T follicular helper cell (primary cell): ENCODE measurements at places on chromosomes 2 and 18.

- DNase-seq = no peak
These were observed 429.2 kb downstream of the PID1 start for GRCh38 chr2:228841877-228842276.

- DNase-seq = no peak
These were observed 5.0 kb downstream of the NT5DC4 start for GRCh38 chr2:112725545-112726457.

DNA sequence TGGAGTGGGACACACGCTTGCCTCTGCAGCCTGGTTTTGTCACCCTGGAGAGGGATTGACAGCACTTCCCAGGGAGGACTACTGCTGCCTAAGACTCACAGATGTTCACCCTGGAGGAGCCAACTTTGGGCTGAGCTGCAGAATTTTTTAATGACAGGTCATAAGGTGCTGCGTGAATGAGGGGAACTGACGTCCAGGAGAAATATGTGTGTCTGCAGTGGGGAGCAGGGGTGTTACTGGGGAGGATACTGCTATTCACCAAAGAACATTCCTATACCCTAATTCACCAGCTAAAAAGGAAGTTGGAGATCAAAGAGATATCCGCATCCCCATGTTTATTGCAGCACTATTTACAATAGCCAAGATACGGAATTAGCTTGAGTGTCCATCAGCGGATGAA, 144.4 kb downstream of the MGAT5 start:
- DNase-seq = no peak

- DNase-seq = no peak
These were observed 11.4 kb downstream of the MALL start for GRCh38 chr2:110104025-110104771.

DNA sequence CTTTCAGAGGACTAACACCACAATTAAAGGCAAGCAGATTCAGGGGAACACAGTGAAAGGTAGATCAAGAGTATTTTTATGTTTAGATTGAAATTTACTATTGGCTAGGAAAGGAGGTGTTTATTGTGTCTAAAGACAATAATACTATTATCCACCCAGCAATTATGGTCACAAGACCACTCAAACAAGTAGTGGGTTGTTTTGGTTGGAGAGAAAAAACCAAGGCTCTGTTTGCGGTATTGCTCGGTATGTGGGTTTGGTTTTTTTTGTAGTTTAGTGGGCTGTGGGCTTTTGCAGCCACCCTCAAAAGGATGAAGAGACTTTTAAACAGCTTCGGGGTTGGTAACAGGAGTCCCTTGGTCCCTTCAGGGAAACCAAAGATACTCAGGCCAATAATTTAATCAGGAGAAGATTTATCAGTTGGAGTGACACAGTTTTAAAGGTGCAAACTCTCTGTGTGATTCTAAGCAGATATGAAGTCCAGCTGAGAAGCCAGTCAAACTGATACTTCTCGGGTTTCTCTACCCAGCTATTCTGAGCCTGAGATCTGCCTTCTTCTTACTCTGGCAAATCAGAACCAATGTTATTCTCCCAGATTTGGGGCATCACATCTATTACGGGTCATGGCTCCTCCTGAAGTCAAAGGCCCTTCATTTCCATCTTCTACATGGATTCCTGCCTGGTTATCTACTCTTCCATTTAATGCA, 55.3 kb downstream of the DCC start:
- no peak for DNase-seq

GRCh38 chr18:79945118-79946042, 6.1 kb downstream of the SLC66A2 start:
- no peak for DNase-seq

DNA sequence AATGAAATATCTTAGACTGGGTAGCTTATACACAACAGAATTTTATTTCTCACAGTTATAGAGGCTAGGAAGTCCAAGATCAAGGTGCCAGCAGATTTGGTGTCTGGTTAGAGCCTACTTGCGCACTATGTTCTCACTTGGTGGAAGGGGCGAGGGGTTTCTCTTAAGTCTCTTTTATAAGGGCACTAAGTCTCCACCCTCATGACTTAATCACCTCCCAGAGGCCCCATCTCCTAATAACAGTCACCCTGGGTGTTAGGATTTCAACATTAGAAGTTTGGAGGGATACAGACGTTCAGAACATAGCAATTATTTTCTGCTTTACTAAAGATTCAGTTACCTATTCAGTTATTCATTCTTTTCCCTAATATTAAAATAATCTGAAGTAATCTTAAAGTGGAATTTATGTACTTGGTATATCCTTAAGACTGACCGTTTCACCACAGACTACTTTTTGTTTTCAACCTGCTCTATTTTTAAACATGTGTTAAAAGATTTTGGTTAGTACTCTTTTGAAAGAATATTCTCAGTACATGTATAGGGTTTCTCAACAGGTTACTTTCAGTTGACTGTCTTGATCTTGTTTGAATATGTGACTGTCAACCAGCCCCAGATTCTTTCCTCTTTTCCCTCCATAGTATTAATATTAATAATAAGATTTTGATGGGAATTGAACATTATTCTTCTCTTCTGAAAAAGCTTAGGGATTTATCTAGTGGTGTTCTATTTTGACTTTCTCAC, 130.0 kb downstream of the TAF4B start:
- DNase-seq = no peak

DNA sequence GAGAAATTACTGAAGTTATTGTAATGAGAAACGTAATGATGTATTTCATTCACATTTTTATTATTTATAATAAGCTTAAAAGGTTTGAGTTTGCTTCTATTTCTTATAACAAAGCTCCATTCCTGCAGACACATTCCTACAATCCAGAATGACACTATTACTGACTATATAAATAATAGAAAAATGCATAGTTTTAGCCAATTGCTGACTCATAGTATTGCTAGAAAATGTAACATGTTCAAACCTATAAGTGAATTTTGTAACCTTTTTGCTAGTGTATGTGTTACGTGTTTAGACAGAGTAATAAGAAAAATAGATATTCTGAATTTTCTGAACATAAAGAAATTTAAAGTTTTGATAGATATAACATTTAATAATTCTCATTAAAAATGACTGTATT, 9.3 kb upstream of the VWC2L start:
- no peak for DNase-seq

DNA sequence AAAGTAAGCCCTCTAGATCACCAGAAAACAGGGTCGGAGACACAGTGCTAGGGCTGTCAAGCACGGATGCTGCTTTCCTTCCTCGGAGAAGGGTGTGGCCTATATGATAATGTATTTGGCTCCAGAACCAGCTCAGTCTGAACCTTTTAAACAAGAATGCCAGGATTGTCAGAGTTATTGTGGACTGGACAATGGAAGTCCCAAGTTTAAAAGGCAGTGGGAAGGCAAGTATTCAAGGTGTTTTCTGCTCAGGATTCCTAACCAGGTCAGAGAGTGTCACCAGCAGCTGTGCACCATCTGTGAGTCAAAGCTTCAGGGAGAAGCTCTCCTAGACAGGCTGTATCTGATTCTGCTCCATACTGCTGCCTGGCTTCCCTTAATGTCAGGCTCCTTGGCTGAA, 94.8 kb downstream of the SPOPL start:
- DNase-seq = no peak

- DNase-seq = no peak
These were observed 1.9 kb upstream of the CYP27A1 start for GRCh38 chr2:218780046-218780445.

DNA sequence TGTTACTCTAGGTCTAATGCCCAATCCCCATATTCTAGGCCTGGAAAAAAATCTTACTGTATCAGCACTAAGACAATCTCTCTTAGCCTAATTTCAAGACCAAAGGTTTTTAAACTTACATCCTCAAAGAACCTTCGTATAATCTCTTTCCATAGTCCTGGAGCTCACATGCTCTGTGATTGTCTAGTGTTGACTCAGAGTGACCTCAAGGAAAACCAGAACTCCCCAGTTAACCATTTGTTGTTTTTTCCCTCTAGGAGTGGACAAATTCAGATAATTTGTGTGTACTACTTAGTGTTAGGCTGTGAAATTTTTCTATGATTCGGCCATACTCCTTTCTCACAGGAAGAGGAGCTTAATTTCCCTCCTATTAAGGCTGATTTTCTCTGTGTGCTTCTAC, 536.1 kb downstream of the SLC4A3 start:
- no peak for DNase-seq

DNA sequence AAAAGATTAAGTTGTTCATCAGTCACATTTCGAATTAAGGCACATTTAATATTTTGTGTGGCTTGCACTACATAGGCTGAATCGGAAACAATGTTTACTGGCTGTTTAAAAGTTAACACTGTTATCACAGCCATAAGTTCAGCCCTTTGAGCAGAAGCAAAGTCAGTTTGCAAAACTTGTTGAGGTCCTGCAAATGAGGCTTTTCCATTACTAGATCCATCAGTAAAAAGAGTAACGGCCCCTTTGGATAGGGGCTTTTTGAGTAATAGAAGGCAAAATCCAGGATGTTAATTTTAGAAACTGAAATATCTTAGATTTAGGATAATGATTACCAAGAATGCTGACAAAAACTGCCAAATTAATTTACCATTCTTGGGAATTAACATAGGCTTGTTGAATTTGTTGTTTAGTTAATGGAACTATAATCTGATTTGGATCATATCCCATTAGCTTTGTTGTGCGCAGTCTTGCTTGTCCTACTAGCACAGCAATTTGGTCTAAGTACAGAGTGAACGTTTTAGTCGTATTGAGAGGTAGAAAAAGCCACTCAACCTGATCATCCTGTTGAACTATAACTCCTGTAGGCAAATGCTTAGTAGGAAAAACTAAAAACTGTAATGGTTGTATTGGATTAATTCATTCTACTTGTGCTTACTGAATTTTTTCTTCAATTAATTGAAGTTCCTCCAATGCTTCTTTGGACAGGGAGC, 13.9 kb upstream of the SUCLG1 start:
- DNase-seq = no peak

- DNase-seq = no peak
These were observed 20.3 kb downstream of the CFAP210 start for GRCh38 chr2:169673921-169674320.

DNA sequence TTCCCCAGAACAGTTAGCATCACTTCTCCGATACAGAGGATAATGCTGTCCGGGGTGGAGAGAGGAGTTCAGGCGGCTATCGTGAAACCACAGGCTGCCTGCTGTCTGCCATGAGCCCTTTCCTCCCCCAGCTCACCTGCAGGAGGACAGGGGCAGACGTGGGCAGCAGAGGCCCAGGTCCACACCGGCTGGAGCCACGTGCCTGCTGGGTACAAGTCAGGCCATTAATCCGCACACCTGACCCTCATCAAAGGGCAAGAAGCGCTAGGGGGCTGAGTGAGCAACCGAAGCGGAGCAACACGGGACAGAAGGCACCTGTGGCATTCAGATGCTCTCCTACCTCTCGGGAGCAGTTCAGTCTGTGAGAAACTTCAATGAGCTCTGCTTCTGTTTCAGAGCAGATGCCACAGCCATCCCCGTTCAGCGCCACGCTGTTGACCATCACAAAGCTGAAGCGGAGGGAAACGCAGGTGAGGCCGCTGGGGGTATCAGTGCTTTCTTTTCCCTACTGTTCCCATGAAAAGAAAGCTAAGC, 21.5 kb downstream of the MPPE1 start:
- DNase-seq = no peak

GRCh38 chr2:215746226-215746886, 267.0 kb downstream of the MREG start:
- no peak for DNase-seq
